ENCODE measurements at places on chromosomes 12 and 14. TPM values are rescaled to one million over a fixed set of nuclear protein-coding genes. Genes with fewer than 3 reads are reported as not detected.
A peak's percentile ranks its signal among the peaks of the same experiment; 100 is the strongest.

- no peak overlapping the region for H3K4me3 ChIP-seq
- no peak for DNase-seq
- H3K27me3 ChIP-seq = no peaks in the 10 kb centered on the region
- H3K4me1 ChIP-seq = no peaks in the 10 kb centered on the region
These were observed 29.8 kb downstream of the LRRK2 start for GRCh38 chr12:40254455-40255085.

- no peaks in the 10 kb centered on the region for H3K36me3 ChIP-seq
- no peak overlapping the region for H3K4me3 ChIP-seq
- H3K4me1 ChIP-seq = peaks cover 4% of the 10 kb centered on the region
- DNase-seq = no peak
- no peak overlapping the region for H3K27ac ChIP-seq
These were observed 630.9 kb downstream of the DIO2 start for GRCh38 chr14:79580414-79580813.

GRCh38 chr12:3933074-3933818 is 60.0 kb upstream of the PARP11 start:
- DNase-seq = no peak
- H3K27me3 ChIP-seq = no peaks in the 10 kb centered on the region
- no peaks in the 10 kb centered on the region for H3K36me3 ChIP-seq
- H3K4me1 ChIP-seq = peaks cover 44% of the 10 kb centered on the region

DNA sequence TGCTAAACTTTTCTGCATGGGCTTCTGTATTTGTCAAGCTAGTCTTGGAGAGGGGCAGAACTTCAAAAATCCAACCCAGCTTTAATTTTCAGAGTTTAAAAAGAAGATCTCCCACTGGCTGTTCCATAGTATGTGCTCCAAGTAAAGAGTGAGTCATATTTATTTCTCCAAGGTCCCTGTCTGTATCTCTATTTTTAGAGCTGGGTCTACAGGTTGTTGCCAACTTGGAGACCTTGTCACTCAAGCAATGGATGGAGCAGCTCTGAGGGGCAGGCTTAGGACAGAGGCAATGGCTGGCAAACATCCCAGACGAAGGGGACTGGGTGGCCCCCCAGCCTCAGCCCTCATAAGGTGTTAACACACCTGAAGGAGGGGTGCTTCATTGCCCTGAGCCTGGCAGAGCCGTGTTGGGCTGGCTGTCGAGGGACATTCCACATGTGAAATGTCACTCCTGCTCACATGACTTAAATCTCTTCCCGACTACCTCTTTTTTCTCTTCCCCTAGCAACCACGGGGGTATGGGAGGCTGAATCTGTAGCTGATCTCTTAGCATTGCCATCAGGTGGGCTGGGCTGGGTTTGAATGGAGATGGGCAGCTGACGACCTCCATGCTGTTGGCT is 103.1 kb downstream of the SMOC1 start:
- H3K36me3 ChIP-seq = no peaks in the 10 kb centered on the region
- no peak overlapping the region for H3K27ac ChIP-seq
- H3K4me3 ChIP-seq = no peak overlapping the region
- H3K27me3 ChIP-seq = no peaks in the 10 kb centered on the region
- peak; percentile 42 for DNase-seq

DNA sequence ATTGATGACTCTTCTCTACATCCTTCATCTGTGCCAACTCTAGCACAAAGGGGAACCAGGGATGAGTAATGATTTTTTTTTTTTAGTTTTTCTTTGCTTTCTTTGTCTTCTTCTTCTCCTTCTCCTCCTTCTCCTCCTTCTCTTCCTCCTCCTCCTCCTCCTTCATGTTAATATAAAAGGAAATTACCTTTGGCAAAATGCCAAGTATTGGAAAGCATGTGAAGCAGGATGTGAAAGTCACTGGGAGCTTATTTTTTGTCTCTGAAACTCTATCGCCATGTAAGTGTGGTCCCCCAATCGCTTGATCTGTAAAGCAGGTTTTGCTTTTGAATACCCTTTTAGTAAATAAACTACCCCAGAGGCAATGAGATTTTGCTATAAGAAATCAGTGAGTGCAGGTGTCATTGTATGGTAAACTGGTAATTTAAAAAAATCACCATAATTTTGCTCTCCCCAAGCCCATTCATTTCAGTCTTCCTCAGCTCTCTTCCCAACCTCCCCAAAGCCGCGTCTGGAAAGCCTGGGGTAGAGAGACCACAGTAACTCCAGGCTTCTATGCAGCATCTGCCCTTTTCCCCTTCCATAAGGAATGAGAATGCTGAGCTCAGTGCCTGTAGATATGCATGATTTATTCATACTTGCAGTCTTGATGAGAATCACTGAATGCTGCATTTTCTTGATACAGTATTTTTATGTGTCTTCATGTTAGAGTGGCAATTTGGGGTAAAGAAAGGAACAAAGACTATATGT is 388.7 kb downstream of the TMEM117 start:
- H3K4me1 ChIP-seq = no peaks in the 10 kb centered on the region
- peak; percentile 8 for DNase-seq
- H3K36me3 ChIP-seq = no peaks in the 10 kb centered on the region
- H3K4me3 ChIP-seq = no peak overlapping the region
- H3K27me3 ChIP-seq = no peaks in the 10 kb centered on the region
- no peak overlapping the region for H3K27ac ChIP-seq

- H3K4me3 ChIP-seq = no peak overlapping the region
- H3K27ac ChIP-seq = no peak overlapping the region
- DNase-seq = no peak
- no peaks in the 10 kb centered on the region for H3K4me1 ChIP-seq
- H3K27me3 ChIP-seq = peaks cover 2% of the 10 kb centered on the region
These were observed 38.2 kb upstream of the RIC8B start for GRCh38 chr12:106736051-106736957.

GRCh38 chr14:75981426-75982265 is at the start of gene TGFB3:
TSS of gene TGFB3 (minus strand) at chr14:75981995. CDS start at chr14:75980893, 1,102 bp downstream.
- peaks cover 51% of the 10 kb centered on the region for H3K4me1 ChIP-seq
- peak within 1 kb of the TSS; percentile 56 for H3K4me3 ChIP-seq
- no peaks in the 10 kb centered on the region for H3K27me3 ChIP-seq
- peak within 1 kb of the TSS; percentile 97 for H3K27ac ChIP-seq
- DNase-seq = peak; percentile 99

GRCh38 chr14:65356327-65356836 is 56.1 kb upstream of the FUT8 start:
- no peak overlapping the region for H3K4me3 ChIP-seq
- H3K27me3 ChIP-seq = no peaks in the 10 kb centered on the region
- H3K27ac ChIP-seq = no peak overlapping the region
- no peaks in the 10 kb centered on the region for H3K4me1 ChIP-seq
- DNase-seq = no peak
- no peaks in the 10 kb centered on the region for H3K36me3 ChIP-seq

DNA sequence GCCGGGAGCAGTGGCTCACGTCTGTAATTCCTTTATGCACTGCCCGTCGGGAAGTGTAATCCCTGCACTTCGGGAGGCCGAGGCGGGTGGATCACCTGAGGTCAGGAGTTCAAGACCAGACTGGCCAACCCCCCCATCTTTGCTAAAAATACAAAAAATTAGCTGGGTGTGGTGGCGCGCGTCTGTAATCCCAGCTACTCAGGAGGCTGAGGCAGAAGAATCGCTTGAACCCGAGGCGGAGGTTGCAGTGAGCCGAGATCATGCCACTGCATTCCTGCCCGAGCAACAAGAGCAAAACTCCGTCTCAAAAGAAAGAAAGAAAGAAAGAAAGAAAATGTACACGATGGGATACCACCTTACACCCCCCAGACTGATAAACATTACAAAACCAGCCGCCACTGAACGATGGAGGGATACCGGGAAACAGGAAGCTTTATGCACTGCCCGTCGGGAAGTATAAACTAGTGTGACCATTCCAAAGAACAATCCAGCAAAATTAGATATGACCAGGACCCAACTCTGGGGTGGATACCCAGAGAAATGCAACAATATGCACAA is 1.1 kb downstream of the ABCD4 start:
- H3K27me3 ChIP-seq = no peaks in the 10 kb centered on the region
- peak overlapping the region; percentile 97 for H3K27ac ChIP-seq
- H3K4me3 ChIP-seq = peak overlapping the region; percentile 98

GRCh38 chr14:102799684-102800562 is 22.7 kb downstream of the TRAF3 start:
- H3K4me3 ChIP-seq = no peak overlapping the region
- H3K4me1 ChIP-seq = peaks cover 3% of the 10 kb centered on the region
- no peak overlapping the region for H3K27ac ChIP-seq
- H3K27me3 ChIP-seq = no peaks in the 10 kb centered on the region
- DNase-seq = peak; percentile 46

Gene PTCSC3
- total RNA-seq = not detected

Gene KRT73
- 0.09 TPM for total RNA-seq

Gene TTC8
- total RNA-seq = 15.9 TPM

Gene PLEKHG7
- total RNA-seq = 0.18 TPM

Gene ZFP36L1
- 50.6 TPM for total RNA-seq

Gene INSM2
- not detected for total RNA-seq

Gene ZNF410
- total RNA-seq = 41.5 TPM
